ENCODE measurements at places on chromosomes 7 and 10. TPM values are rescaled to one million over a fixed set of nuclear protein-coding genes. Genes with fewer than 3 reads are reported as not detected.

DNA sequence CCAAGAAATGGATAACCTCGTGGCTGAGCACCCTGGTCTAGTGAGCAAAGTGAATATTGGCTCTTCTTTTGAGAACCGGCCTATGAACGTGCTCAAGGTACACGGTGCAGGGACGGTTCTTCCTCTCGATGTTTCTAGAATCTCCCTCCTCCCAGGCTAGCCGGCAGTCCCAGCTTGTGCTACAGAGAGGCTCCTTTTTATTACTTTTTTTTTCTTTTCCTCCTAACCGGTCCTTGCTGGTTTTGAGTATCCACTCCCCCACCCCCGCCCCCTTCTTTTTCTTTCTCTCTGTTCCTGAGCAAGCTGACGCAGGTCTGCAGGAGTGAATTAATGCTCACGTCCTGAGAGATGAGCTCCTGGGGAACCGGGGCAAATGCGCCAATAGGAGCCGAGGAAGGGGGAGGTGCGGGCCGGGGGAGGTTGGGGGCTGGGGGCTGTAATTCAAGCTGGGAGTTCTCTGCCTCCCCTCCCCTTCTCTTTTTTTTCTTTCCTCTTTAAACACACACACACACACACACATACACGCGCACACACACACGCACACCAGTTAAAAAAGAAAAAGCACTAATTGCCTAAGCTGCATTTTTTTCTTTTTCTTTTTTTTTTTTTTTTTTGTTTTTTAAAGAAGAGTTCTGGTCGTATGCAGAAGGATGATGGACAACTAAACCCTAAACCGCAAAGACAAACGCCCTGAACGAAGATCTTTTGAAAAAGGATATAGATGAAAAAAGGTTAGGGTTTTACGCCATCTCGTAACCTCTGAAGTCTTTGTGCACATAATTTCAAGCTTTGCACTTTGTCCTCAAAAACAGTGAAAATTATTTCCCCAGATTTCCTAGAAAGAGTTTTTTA, 6.6 kb downstream of the CPA2 start:
- no peaks in the 10 kb centered on the region for H3K36me3 ChIP-seq
- no peaks in the 10 kb centered on the region for H3K4me1 ChIP-seq
- H3K27me3 ChIP-seq = peaks cover 10% of the 10 kb centered on the region
- H3K4me3 ChIP-seq = no peak overlapping the region
- no peak overlapping the region for H3K27ac ChIP-seq
- DNase-seq = peak; percentile 9

The MEOX2 gene
- polyA plus RNA-seq = not detected

DNA sequence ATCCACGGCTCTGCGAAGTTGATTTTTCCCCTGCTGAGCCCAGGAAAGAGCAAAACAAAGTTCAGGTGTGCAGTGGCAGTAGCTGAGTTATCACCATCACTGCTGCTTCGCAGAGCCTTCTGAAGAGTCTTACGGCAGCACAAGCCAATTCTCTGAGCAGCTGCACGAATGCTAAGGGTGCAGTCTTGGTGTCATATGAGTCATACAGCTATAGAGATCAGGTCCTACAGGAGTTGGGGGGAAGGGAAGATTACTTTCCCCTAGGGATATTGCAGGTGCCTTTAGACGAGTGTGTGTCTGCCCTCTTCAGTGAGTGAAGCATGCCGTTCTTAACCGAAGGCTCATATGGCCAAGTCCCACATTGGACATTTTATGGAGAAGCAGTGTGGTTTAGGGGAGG, 227.8 kb downstream of the CELF2 start:
- H3K27ac ChIP-seq = peak overlapping the region; percentile 68
- no peak for DNase-seq
- no peaks in the 10 kb centered on the region for H3K27me3 ChIP-seq
- H3K4me3 ChIP-seq = peak overlapping the region; percentile 41
- peaks cover 62% of the 10 kb centered on the region for H3K36me3 ChIP-seq

- H3K27me3 ChIP-seq = no peaks in the 10 kb centered on the region
- peak within 1 kb of the TSS; percentile 99 for H3K4me3 ChIP-seq
- peak within 1 kb of the TSS; percentile 99 for H3K27ac ChIP-seq
- peak; percentile 98 for DNase-seq
- H3K4me1 ChIP-seq = peaks cover 30% of the 10 kb centered on the region
- peaks cover 6% of the 10 kb centered on the region for H3K36me3 ChIP-seq
Measured at GRCh38 chr10:110919349-110919931, at the start of gene SHOC2. SHOC2 (plus strand) TSS chr10:110919604; CDS start chr10:110964359, 44,755 bp downstream.

GRCh38 chr7:22204312-22204711, 152.6 kb downstream of the RAPGEF5 start:
- DNase-seq = no peak
- H3K36me3 ChIP-seq = no peaks in the 10 kb centered on the region
- H3K4me1 ChIP-seq = no peaks in the 10 kb centered on the region

The CUZD1 gene
- polyA plus RNA-seq = 1.4 TPM

The CTAGE15 gene
- polyA plus RNA-seq = 0.14 TPM

The HECW1 gene
- not detected for polyA plus RNA-seq

The HPSE2 gene
- polyA plus RNA-seq = not detected

Data from CD4-positive, CD25-positive, alpha-beta regulatory T cell (primary cell).